ENCODE measurements at places on chromosomes 7 and 10.
A peak's percentile ranks its signal among the peaks of the same experiment; 100 is the strongest.

DNA sequence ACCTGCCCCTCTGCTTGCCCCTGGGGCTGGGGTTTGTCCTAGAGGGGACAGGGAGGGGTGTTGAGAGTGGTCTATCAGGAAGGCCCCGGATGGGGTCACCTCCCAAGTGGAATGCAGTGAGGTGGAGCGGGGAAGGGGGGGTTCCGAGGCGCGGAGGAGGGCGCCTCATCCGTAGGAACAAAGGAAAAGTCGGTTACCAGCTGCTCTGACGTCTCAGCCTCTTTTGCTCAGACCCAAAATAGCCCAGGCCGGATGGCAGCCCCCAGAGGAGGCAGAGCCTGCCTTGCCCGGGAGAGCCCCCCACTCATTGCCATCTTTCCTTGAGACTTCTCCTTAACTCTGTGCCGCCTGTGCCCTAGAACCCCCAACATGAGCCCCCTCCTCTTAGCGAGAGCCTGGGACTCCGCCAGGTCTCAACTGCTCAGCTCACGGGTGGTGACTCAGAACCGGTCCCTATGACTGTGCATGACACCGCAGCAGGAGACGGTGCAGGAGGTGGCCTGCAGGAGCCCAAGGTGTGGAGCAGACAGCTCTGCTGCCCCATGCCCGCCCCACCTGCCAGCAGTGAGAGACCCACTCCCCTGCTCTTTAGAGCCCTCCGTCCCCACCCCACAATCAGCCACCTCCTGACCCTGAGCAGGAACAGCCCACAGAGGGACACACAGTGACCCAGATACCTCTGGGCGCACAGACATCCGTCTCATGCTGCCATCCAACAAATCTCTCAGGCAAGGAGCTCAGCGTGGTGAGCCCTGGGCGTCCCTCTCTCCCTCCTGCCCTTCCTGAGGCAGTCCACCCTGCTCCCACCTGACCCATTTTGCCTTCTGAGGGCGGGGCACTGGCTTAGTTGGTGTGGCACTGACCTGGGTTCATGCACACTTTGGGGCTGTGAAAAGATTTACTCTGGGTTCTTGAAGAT is 13.1 kb downstream of the STX1A start:
- H3K27ac ChIP-seq, result no peak overlapping the region
- no peak overlapping the region for H3K4me3 ChIP-seq
- no peak for DNase-seq
- H3K27me3 ChIP-seq, result no peaks in the 10 kb centered on the region

- DNase-seq, result no peak
- H3K27me3 ChIP-seq, result peaks cover 5% of the 10 kb centered on the region
- no peaks in the 10 kb centered on the region for H3K36me3 ChIP-seq
- H3K4me1 ChIP-seq, result no peaks in the 10 kb centered on the region
- no peak overlapping the region for H3K27ac ChIP-seq
These were observed 67.9 kb downstream of the CLRN3 start for GRCh38 chr10:127824826-127825225.

DNA sequence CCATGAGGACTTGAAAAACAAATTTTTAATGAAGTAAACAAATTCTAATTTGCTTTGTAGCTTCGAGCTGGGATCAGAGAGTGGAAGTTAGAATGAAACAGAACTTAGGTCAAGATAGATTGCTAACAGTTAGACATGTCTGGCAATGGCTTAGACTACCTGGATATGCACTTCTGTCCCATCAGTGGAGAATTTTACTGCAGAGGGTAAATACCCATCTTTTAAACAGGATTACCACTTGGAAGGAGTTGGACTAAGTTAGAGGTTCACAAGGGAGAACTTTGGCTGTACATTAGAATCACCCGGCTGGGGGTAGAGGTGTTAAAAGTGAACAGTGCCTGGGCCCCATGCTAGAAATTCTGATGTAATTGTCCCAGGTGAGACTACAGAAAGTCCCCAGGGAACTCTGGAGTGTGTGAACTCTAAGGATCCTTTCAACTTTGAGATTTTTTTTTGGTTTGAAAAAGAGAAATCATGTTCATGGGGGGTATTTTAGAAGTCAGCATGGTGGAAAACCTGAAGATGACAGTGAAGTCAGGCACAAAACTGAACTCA is 35.5 kb downstream of the ENTPD1 start:
- no peaks in the 10 kb centered on the region for H3K36me3 ChIP-seq
- no peaks in the 10 kb centered on the region for H3K4me1 ChIP-seq
- no peak overlapping the region for H3K27ac ChIP-seq
- H3K4me3 ChIP-seq, result no peak overlapping the region
- no peak for DNase-seq

GRCh38 chr10:13775786-13776775 is 189.3 kb downstream of the PRPF18 start:
- peaks cover 19% of the 10 kb centered on the region for H3K36me3 ChIP-seq
- no peaks in the 10 kb centered on the region for H3K4me1 ChIP-seq
- H3K27ac ChIP-seq, result no peak overlapping the region

DNA sequence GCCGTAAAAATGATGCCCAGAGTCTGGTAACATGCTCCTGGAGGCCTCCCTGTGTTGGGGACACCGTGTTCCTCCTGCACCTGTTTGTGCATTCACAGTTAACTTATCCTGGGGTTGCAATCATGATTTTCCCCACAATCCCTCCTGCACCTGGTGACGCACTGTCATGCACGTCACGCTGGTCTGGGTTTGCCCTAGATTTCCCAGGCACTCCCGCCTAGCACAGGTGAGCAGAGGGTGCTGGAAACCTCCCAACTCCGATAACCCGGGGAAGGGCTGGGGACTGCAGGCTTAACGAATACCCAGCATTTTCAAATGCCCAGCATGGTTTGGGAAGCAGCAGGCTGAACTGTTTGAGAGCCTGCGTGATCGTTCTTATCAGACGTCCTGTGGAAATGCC is 427.1 kb downstream of the TCERG1L start:
- H3K36me3 ChIP-seq, result no peaks in the 10 kb centered on the region
- no peak overlapping the region for H3K4me3 ChIP-seq
- H3K27me3 ChIP-seq, result peaks cover 5% of the 10 kb centered on the region
- peaks cover 3% of the 10 kb centered on the region for H3K4me1 ChIP-seq

DNA sequence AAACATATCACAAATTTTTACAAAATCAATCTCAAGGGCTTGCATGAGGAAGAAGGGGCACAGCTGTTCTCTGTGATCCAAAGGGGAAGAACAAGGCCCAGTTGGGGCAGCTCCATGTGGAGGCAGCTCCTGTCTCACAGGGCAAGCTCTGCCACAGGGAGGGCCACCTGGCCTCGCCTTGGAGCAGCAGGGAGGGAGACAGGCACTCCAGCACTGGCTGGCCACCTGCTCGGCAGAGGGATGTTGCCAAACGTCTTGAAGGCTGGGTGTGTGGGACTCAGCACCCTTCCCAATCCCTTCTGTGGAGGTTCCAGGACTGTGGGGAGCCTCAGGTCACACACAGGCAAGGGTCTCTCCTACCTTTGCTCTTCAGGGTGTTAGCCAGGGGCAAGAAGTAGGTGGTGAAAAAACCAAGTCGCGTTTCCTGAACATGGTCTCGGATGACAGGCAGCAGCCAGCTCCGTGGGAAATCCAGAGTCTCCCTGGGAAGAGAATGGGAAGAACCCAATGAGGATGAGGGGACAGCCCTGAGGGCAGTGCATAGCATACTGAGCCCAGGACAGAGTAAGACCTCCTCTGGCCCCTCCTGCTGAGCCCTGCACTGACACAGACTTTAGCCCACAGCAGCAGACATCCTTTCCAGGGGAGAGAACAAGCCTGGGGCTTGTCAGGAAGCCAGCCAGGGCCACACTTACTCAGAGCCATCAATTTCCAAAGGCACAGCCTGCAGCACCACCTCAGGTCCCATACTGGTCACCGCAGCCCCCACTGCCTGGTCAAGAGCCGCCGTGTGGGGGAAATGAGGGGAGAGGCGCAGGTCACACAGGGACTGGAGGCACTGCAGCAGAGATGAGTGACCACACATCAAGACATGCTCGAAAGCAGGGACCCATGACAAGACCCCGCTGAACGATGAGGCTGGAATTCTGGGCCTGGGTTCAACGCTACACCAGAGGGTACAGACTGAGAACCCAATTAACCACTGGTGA is 21.9 kb downstream of the RRP12 start:
- H3K27ac ChIP-seq, result no peak overlapping the region
- no peak overlapping the region for H3K4me3 ChIP-seq
- no peaks in the 10 kb centered on the region for H3K4me1 ChIP-seq
- no peak for DNase-seq

- no peaks in the 10 kb centered on the region for H3K36me3 ChIP-seq
- no peaks in the 10 kb centered on the region for H3K27me3 ChIP-seq
- no peak overlapping the region for H3K4me3 ChIP-seq
- DNase-seq, result no peak
- no peak overlapping the region for H3K27ac ChIP-seq
These were observed 271.3 kb upstream of the CACNA2D1 start for GRCh38 chr7:82714883-82715282.

- H3K36me3 ChIP-seq, result no peaks in the 10 kb centered on the region
- peaks cover 32% of the 10 kb centered on the region for H3K4me1 ChIP-seq
- no peak for DNase-seq
These were observed 817.3 kb downstream of the LRMDA start for GRCh38 chr10:76248649-76249200.

GRCh38 chr10:62769574-62770242 is 34.8 kb upstream of the ADO start:
- H3K27me3 ChIP-seq, result peaks cover 9% of the 10 kb centered on the region
- peaks cover 8% of the 10 kb centered on the region for H3K4me1 ChIP-seq
- no peak overlapping the region for H3K4me3 ChIP-seq
- no peak for DNase-seq
- H3K27ac ChIP-seq, result no peak overlapping the region
- H3K36me3 ChIP-seq, result no peaks in the 10 kb centered on the region

GRCh38 chr10:44383749-44384600 is 922 bp downstream of the CXCL12 start:
- no peak overlapping the region for H3K27ac ChIP-seq
- H3K4me1 ChIP-seq, result peaks cover 20% of the 10 kb centered on the region
- H3K36me3 ChIP-seq, result no peaks in the 10 kb centered on the region
- peaks cover 74% of the 10 kb centered on the region for H3K27me3 ChIP-seq
- H3K4me3 ChIP-seq, result peak overlapping the region; percentile 71

- peaks cover 70% of the 10 kb centered on the region for H3K4me1 ChIP-seq
- H3K4me3 ChIP-seq, result no peak overlapping the region
- peaks cover 4% of the 10 kb centered on the region for H3K36me3 ChIP-seq
- H3K27ac ChIP-seq, result peak overlapping the region; percentile 41
- no peak for DNase-seq
- no peaks in the 10 kb centered on the region for H3K27me3 ChIP-seq
These were observed 197.4 kb downstream of the JCAD start for GRCh38 chr10:29861811-29862505.

DNA sequence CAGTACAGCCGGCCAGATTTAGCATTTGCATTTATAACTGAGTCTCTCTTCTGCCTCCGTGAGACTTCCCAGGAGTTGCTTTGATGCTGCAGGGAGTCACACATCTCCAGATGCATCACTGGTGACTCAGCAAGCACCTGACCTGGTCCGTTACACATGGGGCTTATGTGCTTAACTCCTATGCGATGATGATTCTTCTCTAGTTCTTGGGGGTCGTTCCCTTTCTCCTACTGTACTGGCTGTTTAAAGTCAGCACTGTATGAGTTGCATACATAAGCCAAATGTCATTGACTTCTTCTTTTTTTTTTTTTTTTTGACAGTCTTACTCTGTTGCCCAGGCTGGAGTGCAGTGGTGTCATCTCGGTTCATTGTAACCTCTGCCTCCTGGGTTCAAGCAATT is 13.0 kb upstream of the AKR1E2 start:
- no peaks in the 10 kb centered on the region for H3K27me3 ChIP-seq
- DNase-seq, result no peak
- no peaks in the 10 kb centered on the region for H3K36me3 ChIP-seq

GRCh38 chr10:21525367-21526187 is at the start of gene SKIDA1:
Gene SKIDA1, minus strand, starts transcription at chr10:21525682. Its CDS starts 7,860 bp downstream, at chr10:21517822.
- DNase-seq, result peak; percentile 72
- H3K4me3 ChIP-seq, result peak within 1 kb of the TSS; percentile 89
- H3K27ac ChIP-seq, result peak within 1 kb of the TSS; percentile 100
- H3K36me3 ChIP-seq, result no peaks in the 10 kb centered on the region
- peaks cover 70% of the 10 kb centered on the region for H3K4me1 ChIP-seq

DNA sequence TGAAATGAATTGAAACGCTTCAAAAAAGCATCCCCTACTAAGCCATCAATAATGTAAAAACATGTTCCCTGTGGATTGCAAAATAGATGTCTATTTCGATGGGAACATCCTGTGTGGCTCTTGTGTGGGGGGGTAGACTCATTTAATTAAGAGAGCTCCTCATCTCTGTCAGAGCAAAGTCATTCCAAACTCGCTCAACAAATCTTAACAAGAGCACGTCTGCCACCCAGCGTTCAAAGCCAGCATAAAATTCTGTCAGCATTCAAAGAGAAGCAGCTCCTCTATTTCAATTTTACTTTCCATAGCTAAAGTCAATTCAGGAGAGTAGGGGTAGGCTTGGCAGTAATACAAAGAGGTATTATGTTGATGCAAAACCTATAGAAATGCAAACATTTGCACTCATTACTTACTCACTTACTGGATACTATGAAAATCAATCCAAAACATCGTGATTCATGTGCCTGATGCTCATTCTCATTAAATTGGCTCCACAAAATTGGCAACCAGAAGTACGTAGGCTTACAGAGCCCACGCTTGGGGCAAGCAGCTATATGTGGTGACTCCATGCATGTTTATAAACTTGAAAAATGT is 114.9 kb downstream of the IPMK start:
- H3K4me3 ChIP-seq, result no peak overlapping the region
- H3K27ac ChIP-seq, result no peak overlapping the region
- peak; percentile 40 for DNase-seq
- no peaks in the 10 kb centered on the region for H3K36me3 ChIP-seq
- H3K27me3 ChIP-seq, result peaks cover 20% of the 10 kb centered on the region
- H3K4me1 ChIP-seq, result no peaks in the 10 kb centered on the region

GRCh38 chr7:112782498-112782897 is 7.7 kb downstream of the TMEM168 start:
- no peak overlapping the region for H3K27ac ChIP-seq
- no peaks in the 10 kb centered on the region for H3K27me3 ChIP-seq
- no peak for DNase-seq

DNA sequence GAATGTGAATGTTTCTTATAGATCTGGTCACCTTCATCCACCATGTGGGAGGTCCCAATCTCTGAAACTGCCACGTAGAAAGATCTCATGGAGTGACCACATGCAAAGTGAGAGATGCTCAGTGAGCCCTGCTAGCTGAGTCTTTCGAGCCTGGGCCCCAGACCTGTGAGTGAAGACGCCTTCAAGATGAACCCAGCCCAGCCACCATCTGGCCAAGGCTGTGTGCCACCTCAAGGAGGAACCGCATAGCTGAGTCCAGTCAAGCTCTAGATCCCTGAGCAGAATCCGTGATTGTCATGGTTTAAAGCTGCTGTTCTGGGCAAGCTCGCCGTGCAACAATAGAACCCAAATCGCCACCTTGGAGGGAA is 20.2 kb upstream of the PPIF start:
- H3K36me3 ChIP-seq, result no peaks in the 10 kb centered on the region
- no peak for DNase-seq
- no peaks in the 10 kb centered on the region for H3K27me3 ChIP-seq
- no peak overlapping the region for H3K4me3 ChIP-seq
- no peak overlapping the region for H3K27ac ChIP-seq

DNA sequence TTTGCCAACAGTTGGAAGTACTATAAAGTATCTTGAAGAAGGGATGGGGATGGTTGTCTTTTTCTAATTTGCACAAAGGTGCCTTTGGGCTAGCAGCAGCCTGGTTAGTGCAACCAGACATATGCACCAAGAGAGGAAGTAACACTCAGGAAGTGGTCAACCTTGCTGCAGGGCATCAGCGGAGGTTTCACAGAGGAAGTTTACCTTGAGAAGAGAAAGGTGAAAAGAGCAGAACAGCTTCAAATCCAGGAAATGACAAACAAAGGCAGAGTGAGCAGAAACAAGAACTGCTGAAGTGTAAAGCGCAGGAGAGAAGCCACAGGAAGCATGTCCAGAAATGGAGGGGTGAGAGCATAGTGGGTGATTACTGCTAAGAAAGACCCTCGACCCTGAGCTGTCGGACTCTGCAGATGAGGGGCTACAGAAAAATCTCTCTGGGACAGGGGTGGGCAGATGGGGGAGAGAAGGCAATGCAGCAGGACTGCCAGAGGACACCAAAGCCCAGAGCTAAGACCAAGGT is 66.9 kb downstream of the STK17A start:
- H3K4me3 ChIP-seq, result no peak overlapping the region
- no peak for DNase-seq
- peaks cover 45% of the 10 kb centered on the region for H3K4me1 ChIP-seq
